Activated CD8-positive, alpha-beta memory T cell treated with anti-CD3 and anti-CD28 coated beads, Interleukin-2, amount 10 ng/mL, durations not matched to agents 7 days and 5 days (primary cell): ENCODE measurements at places on chromosomes 12 and 14.

- DNase-seq = peak; percentile 96
These were observed 3.0 kb downstream of the EVL start for GRCh38 chr14:100067971-100068959.

DNA sequence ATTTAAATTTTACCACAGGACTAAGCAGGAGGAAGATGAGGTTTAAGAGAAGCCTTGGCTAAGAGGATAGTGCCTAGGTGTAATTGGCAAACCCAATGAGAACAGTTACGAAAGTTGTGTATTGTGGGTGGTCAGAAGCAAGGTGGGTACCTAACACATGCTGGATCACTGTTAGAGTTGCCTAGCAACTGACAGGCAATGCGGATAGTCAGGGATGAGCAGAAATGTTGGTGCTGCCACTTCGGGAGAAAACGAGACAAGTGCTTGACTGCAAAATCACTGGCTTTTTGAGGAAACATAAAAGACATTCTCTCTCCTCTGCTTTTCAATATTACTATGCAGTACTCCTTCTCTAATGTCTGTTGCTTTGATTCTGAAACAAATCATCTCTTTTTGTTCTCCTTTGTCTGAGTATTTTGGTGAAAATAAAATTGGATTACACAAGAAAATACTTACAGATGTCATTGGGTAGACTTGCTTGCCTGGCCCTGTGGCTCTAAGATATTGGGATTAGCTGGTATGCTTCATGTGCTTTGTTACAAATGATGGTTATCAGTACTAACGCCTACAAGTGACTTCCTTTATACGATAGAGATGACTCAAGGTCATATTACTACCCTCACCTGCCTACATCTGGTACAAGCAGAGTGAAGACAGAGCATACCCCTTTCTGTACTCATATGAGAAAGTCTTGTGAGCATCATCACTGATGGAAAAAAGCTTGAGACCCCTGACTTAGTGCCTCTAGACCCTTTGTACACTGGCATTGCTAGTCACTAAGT, 48.0 kb downstream of the TDP1 start:
- DNase-seq = no peak

DNA sequence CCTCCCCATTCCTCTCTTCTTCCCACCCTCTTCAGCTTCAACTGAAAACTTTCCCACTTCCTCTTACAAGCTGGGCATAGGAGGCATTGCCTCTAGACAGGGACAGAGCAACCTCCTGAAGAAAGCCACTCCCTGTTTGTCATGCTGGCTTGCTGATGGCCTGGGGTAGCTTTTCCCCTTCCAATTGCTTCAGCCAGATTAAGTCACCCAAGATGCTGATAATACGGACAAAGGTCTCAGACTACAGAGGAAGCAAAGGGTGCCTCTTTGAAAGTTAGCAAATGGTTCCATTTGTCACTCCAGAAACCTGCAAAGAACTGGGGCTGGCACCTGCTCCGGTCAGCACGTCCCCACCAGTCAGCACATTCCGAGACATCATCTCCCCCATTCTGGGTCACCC, 6.0 kb downstream of the KRT2 start:
- DNase-seq = no peak

DNA sequence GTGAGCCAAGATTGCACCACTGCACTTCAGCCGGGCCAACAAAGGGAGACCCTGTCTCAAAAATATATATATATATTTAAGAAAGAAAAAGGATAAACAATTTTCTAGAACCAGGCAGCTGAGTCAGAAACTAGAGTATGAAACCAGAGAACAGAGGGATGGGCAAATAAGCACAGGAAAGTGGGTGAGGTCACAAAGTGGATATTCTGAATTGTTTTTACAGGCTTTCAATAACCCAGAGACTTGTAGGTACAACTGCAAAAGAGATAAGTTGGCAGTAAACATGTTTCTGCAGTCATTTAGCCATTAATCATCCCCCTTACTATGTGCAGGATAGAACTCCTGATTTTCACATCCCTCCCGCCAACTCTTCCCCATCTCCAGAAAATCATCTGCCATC, 94.2 kb downstream of the BTG1 start:
- no peak for DNase-seq

- DNase-seq = peak; percentile 52
These were observed 3.6 kb downstream of the ZNF839 start for GRCh38 chr14:102323102-102323501.

DNA sequence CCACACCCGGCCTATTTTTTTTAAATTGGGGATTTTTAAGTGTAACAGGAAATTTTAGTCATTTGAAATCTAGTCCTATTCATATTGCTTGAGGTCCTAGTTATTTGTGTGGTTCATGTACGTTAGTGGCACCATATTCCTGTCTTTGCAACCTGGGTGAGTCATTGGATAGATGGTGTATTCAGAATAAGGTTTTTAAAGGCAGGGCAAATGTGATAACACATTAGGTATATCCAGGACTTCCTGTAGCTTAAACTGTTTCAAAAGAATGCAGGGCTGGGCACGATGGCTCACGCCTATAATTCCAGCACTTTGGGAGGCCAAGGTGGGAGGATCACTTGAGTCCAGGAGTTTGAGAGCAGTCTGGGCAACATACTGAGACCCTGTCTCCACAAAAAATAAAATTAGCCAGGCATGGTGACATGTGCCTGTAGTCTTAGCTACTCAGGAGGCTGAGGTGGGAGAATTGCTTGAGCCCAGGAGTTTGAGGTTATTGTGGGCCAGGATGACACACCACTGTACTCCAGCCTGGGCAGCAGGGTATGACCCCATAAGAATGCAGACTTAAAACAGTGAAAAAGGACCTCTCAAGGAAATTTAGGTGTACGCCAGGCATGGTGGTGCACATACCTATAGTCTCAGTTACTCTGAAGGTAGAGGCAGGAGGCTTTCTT, 8.1 kb downstream of the ATP6V0A2 start:
- no peak for DNase-seq

GRCh38 chr12:10901427-10901826, 7.9 kb downstream of the TAS2R13 start:
- no peak for DNase-seq

DNA sequence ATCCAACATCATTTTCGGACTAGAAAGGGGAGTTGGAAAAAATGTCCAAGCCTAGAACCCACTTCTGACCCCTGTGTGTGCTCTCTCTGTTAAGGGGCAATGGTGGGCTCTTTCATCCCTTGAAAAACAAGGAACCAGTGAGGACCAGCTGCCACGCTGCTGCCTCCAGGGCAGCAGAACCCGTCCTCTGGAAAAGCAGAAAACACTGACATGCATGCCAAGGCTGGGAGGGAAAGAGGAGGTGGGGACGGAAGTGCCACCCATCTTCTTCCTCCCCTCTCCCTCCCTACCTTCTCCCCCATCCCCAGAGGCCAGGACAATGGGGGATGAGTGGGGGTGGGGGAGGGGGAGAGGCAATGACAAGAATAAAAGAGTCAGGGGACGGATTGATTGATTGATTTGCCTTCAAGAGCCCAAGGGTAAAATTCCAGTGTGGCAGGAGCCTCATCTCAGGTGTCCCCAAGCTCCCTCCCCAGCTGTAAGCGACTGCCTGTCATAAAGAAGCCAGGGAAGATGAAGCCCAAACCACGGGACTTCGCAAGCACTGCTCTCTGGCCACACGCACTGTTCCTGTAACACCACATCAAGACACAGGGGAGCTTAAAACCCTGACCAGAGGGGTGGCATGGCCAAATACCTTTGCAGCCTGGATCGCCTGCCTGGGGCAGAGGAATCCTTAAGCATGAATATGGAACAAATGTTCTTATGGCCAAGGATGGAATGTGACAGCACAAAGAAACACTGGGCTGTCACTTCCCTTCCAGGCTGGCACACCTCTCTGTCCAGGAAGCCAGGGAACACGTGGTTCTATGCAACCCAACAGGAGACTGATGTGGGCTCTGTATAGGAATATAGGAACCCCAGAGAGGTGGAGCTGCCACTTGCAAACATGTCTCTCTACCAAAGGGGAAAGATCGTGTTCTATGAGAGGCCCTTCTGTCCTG, 38.9 kb upstream of the BDKRB2 start:
- peak; percentile 22 for DNase-seq

GRCh38 chr14:68979722-68980451, 785 bp upstream of the ACTN1 start:
- DNase-seq = no peak

DNA sequence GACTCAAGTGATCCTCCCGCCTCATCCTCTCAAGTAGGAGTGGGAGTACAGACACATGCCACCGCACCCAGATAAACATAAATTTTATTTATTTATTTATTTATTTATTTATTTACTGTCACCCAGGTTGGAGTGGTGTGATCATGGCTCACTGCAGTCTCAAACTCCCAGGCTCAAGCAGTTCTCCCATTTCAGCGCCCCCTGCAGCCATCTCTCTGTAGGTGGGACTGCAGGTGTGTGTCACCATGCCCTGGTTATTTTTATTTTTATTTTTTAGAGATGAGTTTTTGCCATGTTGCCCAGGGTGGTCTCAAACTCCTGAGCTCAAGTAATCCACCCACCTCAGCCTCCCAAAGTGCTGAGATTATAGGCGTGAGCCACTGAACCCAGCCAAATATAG, 33.2 kb upstream of the KIF21A start:
- DNase-seq = no peak

DNA sequence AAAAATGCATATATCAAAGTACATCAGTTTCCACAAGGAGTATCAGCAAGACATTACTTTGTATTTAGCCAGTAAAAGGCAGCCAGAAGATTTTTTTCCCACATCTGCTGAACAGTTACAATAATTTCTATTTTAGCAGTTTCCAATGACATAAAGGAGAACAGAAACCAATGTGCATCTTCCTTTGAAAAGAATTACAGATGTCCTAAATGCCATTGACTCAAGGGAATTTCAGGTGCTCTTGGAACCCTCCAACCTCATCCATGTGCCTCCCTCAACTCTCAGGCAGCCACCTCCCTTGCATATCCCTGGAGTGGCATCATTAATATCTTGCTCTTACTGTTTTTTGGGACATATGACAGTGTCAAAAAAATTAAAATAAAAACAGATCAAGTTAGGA, 62.2 kb upstream of the ST8SIA1 start:
- no peak for DNase-seq

- DNase-seq = peak; percentile 31
These were observed 40.6 kb downstream of the ANO2 start for GRCh38 chr12:5904441-5904840.

- no peak for DNase-seq
These were observed 34.4 kb upstream of the PSMA6 start for GRCh38 chr14:35257809-35258208.

GRCh38 chr12:117000316-117000715, 89.6 kb downstream of the FBXW8 start:
- DNase-seq = no peak

DNA sequence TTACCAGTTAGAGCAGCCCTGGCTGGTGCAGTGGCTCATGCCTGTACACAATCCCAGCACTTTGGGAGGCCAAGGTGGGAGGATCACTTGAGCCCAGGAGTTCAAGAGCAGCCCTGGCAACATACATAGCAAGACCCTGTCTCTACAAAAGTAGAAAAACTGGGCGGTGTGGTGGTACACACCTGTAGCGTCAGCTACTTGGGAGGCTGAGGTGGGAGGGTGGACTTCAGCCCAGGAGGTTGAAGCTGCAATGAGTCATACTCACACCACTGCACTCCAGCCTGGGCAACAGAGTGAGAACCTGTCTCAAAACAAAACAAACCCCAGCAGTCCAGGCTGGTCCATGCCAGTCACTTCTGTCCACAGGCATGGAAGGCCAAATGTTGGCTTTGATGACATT, 7.4 kb downstream of the COX14 start:
- DNase-seq = no peak

DNA sequence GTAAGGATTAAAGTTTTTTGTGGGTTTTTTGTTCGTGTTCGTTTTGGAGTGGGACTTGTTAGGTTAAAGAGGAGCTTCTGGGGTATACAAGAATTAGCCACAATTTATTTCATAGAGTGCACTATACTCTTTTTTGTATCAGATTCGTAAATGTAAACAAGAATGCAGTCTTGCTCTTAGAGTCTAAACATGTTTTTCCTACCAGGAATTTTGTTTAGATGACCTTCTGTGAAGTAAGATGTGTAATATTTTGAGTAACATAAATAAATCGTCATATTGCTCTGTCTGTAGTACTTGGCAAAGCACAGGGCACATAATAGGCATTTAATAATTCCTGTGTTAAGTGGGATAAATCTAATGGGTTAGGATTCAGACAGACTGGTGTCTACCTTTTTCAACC, 9.6 kb downstream of the CNOT2 start:
- no peak for DNase-seq

- no peak for DNase-seq
These were observed 41.3 kb downstream of the WNK1 start for GRCh38 chr12:793711-794110.

DNA sequence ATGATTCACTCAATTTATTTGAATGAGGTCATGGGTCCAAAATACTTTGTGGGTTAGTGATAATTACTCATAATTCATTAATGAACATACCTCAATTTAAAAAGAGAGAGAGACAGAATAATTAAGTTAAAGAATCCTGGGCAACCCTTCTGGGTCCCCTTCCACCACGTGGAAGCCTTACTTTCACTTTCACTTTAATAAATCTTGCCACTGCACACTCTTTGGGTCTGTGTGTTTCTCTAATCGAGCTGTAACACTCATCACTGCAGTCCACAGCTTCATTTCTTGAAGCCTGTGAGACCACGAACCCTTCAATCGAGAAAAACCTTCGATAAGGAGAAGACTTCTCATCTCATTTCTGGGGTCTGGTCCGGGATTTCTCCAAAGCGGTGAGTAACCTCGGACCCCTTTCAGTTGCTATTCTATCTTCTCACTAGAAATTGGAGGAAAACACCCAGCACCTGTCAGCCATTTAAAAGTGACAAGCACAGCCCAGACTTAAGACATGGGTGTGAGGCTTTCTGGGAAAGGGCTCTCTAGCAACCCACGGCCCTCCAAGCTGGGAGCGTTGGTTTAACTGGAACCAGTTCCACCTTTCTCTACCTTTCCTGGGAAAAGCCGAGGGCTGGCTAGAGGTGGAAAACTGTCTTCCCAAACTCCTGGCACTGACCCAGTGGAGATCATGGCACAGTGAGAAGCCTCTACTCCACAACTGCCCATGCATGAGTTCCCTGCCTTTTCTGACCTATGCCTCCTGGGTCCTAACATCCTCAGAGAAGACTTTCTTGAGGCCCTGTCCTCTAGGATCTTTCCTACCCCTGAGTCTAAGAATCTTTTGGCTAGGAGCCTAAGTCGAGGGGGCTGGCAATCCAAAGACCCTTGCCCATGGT, 148.8 kb upstream of the ATF7IP start:
- peak; percentile 41 for DNase-seq

- no peak for DNase-seq
These were observed 36.4 kb downstream of the NFKBIA start for GRCh38 chr14:35368139-35368460.

GRCh38 chr14:91230397-91231035, 14.0 kb downstream of the GPR68 start:
- DNase-seq = peak; percentile 68

GRCh38 chr14:58942516-58942915, 246.0 kb upstream of the DAAM1 start:
- no peak for DNase-seq

- peak; percentile 51 for DNase-seq
These were observed 38.0 kb downstream of the CHST11 start for GRCh38 chr12:104494793-104495158.

- no peak for DNase-seq
These were observed 4.9 kb upstream of the AQP6 start for GRCh38 chr12:49967777-49968250.
